Ammon's horn (tissue), 1 donor: ENCODE measurements at places on chromosomes 3 and 15.

DNA sequence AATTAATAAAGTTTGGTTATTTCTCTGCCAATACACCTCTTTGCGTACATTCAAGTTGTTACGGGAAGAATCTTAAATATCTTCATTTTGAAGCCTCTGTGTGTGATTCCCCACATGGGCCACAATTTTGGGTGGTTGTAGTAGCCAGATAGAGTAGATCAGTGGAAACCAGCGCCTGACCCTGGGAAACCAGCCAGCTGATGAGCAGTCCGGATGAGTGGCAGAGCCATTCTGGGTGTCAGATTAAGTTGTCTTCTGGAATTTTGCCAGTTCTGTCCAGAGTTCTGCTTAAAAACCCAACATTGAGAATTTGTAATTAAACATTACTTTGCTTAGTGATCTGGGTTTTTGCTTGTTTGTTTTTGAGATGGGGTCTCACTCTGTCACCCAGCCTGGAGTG is 49.7 kb downstream of the MRPS25 start:
- no peak for DNase-seq

DNA sequence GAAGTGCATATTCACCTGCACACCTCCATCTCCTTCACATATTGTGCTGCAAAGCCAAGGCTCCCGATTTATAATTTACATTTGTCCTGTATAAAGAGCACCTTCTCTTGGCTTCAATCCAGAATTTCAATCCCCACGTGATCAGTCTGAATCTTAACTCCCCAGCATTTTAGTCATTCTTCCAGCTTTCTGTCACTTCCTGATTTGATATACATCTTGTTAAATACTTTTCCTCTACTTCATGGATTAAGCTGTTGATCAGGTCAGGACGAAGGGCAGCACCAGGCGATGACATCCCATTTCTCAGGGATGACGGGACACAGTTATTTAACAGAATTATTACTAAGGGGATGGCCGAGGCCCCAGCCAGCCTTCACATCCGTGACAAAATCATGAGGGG is 212.5 kb downstream of the EPHB1 start:
- DNase-seq = no peak

DNA sequence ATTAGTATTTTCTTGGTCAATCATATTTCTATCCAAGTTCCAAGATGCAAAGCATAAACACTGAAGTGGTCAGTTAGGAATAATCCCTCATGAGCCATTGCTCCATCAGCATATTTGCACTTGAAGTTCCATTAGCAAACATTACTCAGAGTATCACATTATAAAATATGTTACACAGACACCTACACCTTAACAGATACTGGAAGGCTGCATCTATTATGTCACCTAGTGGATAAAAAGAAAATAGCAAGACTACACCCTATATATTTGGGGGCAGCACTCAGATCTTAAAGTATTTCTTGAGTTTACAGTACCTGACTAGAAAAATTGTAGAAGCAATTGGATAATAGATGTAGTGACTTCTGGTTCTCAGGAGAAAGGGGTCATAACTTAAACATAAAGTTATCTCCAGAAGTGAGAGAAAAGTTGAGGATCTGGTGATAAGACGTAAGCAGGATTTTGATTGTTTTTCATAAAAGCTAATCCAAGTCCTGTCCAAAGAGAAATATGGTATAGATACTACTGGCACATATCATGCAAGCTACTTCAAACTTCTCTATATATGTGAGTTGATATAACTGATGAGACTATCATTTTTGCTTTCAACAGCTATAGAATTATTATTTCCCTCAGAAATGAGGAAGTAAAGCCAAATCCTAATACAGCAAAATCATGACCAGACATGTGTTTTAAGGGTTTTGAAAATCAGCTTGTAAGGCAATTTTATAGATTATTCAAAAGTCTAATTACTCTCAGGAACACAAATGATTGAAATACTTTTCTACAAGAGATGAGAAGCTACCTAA is 422.2 kb downstream of the GBE1 start:
- no peak for DNase-seq

DNA sequence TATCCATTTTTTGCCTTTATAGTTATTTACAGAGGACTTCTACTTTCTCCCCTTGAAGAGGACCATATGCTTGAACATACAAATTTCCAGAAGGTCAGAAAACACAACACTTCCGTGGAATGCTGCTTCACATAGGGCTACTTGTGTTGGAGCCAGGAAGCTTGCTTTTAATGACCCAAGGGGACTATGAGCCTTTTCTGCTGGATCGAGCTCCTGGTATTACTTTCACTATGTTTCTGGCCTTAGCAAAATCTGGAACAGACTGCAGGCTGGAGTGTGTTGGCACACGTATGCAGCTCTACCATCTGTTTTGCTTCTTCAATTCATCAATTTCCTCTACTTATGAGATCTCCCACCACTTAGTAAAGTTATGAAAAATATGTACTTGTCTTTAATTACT is 69.3 kb upstream of the CBLB start:
- peak; percentile 24 for DNase-seq

DNA sequence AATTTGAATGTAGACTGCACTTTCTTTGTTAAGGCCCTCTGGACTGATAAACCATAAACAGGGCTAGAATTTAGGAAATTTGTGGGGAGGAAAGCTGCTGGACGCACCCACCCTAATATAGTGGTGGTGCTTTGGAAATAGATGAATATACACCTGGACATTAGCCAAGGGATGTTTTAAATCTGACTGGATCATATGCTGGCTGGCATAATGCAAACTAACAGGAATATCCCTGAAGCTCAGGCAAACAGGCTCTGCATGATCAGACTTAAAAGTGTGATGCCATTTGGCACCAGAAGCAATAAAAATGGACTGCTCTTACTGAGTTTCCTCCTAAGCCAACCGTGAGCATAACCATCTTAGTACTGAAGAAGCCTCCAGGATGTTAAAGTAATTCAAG is 465.8 kb upstream of the ROBO1 start:
- DNase-seq = no peak

GRCh38 chr15:57334257-57334656 is 42.0 kb upstream of the CGNL1 start:
- DNase-seq = no peak

DNA sequence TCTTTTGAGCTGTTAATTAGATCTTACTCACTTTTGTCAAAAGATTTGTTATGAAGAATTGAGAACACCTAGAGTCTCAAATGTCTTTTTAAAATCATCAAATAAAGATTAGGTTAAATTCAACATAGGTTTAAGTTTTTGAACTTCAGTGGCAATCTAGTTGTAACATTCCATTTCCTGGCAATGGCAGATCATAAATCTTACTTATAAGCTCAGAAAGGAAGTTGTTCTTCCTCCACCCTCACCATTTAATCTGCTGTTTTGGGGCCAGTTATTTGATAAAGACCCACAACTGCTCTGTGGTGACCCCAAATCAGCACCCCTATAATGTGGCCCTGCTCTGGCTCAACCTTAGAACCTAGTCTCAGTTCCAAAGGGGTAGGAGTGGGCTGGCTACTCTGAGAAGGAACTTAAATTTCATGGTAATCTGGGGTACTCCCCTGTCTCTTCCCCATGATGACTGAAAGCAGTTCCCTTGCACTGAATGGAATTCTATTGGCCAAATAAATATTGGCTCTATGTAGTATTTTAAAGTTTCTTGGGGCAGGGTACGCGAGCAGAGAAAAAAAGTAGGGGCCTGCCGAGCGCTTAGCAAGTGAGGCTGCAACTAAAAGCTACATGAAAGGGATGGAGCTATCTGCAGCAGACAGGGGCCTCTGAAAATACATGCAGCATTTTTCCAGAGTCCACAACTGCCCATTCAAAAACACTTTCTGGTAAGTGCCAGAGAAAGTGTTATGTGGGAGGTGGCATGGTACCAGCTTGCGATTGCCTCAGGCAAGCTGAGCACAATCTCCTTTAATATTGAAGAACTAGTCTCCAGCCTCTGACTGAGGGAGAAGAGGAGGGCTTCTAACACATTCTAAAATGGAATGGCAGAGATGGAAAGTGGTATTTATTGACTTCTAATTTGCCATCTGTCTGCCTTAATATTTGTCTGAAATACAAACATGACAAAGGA is 103.6 kb upstream of the RASGRP1 start:
- DNase-seq = no peak

- DNase-seq = no peak
Observed at GRCh38 chr3:1183320-1184048, 90.7 kb downstream of the CNTN6 start.

DNA sequence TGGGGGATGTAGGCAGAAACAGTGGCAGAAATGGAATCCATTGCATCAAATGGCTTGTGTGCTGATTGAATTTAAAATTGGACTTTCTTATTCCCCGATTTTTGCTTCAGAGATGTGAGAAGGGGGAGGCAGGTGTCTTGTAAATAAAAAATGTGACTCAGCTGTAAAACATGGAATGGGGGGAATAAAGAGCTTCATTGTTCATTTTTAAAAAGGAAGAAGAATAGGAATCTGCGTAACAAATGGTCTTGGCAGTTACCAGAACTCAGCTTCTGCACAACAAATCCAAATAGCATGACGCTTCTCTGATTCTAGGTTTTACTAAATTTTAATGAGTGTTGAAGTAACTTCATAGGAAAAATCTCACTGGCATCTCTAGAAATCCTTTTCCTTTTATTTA is 323.9 kb upstream of the GBE1 start:
- DNase-seq = no peak

DNA sequence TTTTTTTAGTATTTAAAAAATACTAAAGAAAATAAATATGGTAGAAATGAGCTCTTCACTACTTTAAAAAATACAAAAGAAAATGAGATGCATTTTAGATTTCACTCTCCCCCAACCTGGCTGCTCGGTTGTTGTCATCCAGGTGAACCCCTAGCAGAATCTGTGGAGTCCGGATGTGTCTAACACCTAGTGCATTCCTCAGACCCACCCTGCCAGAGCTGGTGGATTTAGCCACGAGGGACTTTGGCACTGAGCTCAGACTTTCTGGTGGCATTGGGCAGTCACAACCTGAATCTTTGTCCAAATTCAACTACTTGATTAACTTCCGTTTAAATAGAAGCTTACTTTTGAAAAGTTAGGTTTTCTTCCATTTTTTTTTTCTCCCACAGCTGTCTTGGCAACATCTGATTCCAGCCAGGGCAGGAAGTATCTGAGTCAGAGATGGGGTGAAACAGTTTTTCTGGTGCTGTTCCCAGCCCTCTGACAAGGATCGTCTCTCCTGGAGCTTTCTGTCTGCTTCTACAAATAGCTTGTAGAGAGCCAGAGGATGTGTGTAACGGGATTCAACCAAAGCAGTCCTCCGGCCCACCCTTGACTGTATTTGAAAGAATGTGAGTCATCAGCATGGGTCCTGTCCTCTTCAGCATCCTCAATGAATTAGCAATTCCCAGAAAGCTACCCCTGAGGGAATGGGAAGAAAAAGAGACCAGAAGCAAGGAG is 301.8 kb upstream of the MCTP2 start:
- no peak for DNase-seq

DNA sequence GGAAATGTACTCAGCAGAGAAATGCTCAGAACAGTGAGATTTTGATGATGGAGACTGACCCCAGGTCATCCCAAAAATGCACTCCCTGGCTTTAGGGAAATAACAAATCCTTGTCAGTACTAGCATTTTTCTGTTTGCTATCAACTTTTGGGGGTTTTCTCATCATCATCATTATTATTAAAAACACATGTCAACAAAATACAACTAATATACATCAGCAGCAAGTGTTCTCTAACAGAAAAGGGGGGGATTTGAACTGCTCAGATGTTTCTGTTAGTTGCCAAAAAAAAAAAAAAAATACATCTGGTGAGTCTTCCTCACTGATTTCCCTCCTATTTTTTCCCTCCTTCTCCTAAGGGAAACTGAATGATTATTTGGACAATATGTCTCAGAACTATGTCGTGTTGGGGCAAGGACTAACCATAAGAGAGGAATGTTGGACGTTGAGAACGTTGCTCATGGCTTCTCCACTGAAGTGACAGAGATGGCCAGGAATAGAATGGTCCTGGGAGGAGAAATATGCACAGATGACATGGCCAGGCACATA is 230.0 kb upstream of the MCTP2 start:
- no peak for DNase-seq

DNA sequence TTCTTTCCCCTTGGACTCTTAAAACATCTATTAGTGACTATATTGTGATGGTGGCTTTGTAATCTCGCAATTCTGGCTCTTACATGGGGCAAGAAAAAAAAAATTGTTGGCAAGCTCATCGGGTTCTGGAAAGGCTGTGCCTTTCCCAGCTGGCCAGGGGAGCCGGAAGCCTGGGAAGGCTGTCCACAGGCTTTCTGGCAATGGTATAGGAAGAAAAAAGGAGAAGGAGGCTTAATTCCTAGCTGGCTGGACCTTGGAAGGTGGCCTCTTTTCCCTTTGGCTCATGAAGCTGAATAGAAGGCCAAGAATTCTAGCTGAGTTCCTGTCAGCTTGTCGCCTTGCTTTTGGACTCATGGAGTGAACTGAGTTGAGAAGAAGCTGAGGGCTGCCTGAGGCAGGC is 243.5 kb upstream of the SEMA6D start:
- peak; percentile 68 for DNase-seq

DNA sequence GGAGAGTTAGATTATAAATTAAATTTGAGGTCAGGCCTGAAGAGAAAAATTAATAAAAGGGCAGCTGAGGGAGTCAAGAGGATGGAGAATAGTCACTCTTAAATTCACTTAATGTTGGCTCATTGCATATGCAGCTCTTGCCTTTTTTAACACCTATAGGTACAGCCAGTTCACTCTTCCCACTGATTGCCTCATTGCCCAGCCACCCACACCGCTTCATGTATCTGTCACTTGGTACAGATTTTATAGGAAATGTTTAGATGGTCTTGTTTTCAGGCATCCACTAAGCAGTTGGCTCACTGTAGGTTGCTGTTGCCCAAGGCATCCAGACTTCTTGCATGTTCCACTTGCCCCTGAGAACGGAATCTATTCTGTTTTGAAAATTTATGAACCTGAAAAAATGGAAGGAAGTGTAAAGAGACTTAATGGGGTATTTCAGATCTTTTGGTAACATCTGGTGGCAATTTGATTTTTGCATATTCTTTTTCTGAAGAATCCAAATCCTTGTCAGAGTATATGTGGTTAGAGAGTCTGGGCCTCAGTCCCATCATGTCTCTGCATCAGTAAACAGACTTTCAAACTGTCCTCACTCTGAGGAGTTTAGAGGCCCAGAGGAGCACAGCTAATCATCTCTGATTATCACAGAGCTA is 151.9 kb downstream of the RBPMS2 start:
- DNase-seq = no peak

DNA sequence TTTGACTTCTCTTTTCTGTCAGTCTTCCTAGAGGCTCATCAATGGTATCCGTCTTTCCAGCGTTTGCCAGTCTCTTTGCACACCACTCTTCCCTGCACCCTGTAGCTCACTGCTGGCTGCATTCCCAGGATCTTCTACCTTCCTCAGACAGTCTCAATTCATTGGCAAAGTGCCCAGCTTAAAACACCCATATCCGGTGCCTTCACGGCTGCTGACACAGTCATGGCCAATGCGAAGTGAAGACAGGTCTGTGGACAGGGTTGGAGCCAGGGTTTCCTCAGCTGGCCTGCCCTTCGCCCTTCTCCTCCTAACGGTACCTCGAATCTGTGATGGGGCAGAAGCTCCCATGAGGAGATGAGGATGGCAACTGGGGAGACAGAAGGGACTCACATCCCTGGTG is 36.1 kb downstream of the PTH1R start:
- DNase-seq = no peak

- DNase-seq = no peak
Observed at GRCh38 chr15:79373728-79374127, 58.4 kb upstream of the MINAR1 start.

GRCh38 chr15:52317688-52318087 is 22.1 kb upstream of the MYO5C start:
- DNase-seq = no peak

GRCh38 chr15:95458721-95459120 is 871.8 kb upstream of the NR2F2 start:
- DNase-seq = no peak

- no peak for DNase-seq
Observed at GRCh38 chr3:142040941-142041491, 108.3 kb downstream of the TFDP2 start.
